ENCODE measurements at places on chromosomes 2 and 18.

DNA sequence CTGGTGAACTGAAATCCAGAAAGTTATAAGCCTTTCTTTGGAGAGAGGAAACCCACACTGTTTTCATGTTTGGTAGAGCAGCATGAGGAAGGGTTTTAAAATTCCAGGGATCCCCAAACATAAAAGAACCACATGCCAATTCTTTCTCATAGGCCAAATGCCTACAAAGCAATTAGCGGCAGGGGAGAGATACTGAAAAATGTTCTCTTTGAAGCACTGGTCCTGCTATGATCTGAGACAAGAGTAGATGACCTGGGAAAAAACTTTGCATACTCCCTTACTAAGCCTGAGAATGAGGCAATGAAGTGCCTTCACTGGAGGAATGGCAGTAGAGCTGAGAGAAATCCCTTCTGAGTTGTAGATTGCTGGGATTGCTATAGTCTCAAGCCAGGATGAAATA lies 1261.7 kb downstream of the DSC3 start:
- no peak for DNase-seq

GRCh38 chr2:223591596-223591995 lies 10.6 kb downstream of the SCG2 start:
- no peak for DNase-seq

- no peak for DNase-seq
Measured at GRCh38 chr2:84946204-84947009, 24.6 kb upstream of the KCMF1 start.

GRCh38 chr2:84532291-84532690 lies 16.0 kb downstream of the DNAH6 start:
- DNase-seq, result no peak

GRCh38 chr2:2960441-2961133 lies 417.0 kb downstream of the EIPR1 start:
- no peak for DNase-seq

- DNase-seq, result no peak
Measured at GRCh38 chr2:62538756-62539155, 32.8 kb upstream of the TMEM17 start.

GRCh38 chr2:167335541-167335992 lies 447.3 kb downstream of the XIRP2 start:
- DNase-seq, result no peak

GRCh38 chr2:168650781-168651180 lies 151.7 kb upstream of the NOSTRIN start:
- no peak for DNase-seq

DNA sequence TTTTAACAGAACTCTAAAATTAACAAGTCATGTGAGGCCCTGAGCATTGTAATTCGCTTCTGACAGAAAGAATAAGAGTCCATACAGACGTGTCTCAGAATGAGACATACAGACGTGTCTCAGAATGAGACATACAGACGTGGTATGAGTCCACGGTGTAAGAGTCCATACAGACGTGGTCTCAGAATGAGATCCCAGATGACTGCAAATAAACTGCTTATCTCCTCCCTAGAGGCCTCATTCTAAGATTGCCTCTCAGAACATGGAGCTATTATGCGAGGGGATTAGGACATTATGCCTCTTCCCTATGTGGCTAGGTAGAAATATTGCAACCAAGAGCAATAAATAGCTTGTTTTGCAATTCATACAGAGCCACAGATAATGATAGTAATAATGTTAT lies 63.9 kb downstream of the NEB start:
- DNase-seq, result no peak

DNA sequence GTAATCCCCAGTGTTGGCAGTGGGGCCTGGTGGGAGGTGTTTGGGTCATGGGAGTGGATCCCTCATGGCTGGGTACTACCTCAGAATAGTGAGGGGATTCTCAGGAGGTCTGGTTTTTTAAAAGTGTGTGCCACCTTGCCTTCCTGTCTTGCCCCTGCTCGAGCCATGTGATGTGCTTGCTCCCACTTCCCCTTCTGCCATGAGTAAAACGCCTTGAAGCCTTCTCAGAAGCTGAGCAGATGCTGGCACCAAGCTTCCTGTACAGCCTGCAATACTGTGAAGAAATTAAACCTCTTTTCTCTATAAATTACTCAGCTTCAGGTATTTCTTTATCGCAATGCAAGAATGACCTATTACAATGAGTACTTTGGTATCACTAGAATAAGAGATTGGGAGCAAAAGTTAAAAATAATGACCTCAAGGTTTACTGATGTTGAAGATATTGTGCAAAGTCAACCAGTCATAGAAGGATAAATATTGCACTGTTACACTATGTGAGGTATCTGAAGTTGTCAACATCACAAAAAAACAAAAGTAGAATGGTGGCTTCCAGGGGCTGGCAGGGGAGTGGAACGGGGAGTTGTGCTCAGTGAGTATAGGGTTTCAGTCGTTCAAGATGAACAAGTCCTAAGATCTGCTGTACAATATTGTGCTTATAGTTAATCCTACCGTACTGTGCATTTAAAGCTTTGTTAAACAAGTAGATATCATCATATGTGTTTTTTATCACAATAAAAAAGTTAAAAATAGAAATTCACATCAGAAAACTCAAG lies 938.3 kb upstream of the CNTNAP5 start:
- no peak for DNase-seq

Data from left forelimb (tissue), 1 donor.